ENCODE measurements at places on chromosomes 2 and 18.
A peak's percentile ranks its signal among the peaks of the same experiment; 100 is the strongest.

- no peak for DNase-seq
These were observed 515.5 kb upstream of the CHAC2 start for GRCh38 chr2:53252115-53252514.

DNA sequence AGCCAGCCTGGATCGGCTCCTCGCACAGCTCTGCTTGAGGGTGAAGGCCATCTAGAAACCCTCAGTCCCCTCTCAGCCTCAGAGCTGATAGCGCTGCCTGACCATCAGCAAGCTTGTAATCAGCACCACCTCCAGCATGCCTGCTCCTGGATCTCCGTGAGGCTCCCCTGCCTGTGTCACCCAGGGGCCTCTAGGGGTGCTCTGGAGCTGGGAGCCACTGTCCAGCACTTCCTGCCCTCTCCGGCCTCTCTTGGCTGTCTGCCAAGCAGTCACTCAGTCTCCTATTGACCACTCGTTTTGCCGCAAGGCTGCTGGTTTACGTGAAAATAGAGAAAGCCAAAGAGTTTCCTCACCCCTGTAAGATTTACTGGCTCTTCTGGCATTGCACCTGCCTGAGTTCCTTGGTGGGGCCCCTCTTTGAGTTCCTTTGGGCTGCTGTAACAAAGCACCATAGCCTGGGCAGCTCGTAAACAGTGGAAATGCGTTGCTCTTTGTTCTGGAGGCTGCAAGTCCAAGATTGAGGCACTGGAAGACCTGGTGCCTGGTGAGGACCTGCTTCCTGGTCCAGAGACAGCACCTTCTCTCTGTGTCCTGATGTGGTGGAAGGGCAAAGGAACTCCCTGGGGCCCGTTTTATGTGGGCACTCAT lies 17.9 kb downstream of the CAPN10 start:
- no peak for DNase-seq

GRCh38 chr2:37224063-37224462 lies 7.3 kb downstream of the CEBPZ start:
- no peak for DNase-seq

DNA sequence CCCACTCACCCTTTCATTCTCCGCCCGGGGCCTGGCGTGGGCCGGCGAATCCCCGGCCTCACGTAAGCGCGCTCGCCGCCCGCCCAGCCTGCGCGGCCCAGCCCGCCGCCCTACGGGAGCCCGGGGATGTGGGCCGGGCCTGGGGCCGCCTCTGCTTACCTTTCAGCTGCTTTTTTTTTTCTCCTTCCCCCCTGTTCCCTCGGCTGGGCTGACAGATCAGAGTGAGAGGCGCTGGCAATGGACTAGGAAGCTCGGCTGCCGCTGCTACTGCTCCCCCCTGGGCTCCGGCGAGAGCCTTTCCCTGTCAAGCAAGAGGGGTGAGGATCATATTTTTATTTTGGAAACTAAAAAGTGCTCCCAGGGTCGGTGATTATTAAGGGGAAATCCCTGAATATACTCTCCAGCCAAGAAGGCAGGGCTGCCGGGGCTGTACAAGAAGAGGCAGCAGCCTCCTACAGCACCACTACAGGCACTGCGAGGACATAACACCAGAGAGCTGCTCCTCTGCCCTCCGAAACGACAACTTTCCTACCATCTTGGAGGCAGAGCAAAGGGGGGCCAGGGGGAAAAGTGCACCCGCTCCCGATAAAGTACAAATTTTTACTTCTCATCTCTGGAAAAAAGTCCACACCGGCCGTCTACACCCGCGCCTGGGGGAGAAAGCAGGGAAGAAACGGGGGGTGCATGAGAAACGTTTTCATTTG lies at the start of gene INO80D:
TSS of gene INO80D (minus strand) at position 433 of the 704 bp plus-strand sequence. CDS start 23,158 bp downstream, outside the sequence.
- DNase-seq, result peak; percentile 75

GRCh38 chr2:1440581-1440980 lies 27.3 kb downstream of the TPO start:
- DNase-seq, result no peak

GRCh38 chr18:48649231-48649630 lies 110.4 kb downstream of the CTIF start:
- DNase-seq, result no peak

- DNase-seq, result no peak
These were observed 118.8 kb upstream of the EPB41L3 start for GRCh38 chr18:5662586-5663090.

DNA sequence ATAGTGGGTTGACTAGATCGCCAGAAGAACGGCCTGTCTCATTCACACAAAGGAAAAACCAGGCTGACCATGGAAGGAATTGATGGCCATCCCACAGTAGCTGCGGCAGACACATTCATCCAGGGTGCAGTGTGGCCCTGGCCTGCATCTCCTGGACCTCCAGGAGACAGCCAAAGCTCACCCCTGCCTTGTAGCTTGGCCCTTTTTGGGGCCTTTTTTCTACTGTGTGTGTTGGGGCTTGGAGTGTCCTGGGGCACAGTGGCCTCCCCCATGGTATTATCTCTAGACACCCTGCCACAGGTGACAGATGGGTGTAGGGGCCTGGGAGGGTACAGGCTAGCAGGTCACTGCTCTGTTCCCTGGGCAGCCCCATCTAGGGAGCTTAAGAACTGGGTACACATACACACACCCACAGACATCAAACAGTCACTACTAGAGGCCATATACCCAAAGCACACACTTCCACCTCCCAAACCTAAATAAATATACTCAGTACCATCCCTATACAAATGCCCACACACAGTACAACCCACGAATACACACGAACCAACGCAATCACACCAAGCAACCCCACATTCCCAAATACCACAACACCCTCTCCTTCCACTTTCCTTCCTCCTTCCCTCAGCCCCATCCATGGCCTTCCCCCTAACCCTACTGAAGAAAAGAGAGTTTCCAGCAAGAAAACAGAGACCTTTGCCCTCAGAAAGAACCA lies 8.6 kb downstream of the EN1 start:
- no peak for DNase-seq

DNA sequence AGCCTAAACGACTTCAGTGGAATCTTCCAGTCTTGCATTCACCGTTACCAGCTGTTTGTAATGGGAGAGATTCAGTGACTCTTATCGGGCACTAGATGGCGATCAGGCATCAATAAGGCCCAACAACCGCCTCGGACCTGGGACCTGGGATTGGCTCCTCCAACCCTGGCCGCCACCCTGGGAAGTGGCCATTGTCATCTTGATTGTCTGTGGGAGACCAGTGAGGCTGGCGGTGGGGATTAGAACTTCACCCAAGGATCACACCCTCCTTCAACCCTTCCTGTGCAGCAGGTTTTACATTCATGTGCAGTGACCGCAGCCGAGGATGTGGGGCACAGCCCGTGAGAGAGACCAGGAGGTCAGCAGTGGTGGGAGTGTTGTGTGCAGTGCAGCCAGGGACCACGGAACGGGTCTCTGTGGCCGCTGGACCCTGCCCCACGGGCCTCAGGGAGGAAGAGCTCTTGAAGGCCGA lies 85.3 kb downstream of the SPP2 start:
- DNase-seq, result peak; percentile 55

- no peak for DNase-seq
These were observed 9.5 kb upstream of the GRHL1 start for GRCh38 chr2:9941996-9942390.

- no peak for DNase-seq
These were observed at the start of gene DSC1 for GRCh38 chr18:31162825-31163435. TSS of gene DSC1 (minus strand) at chr18:31162856. CDS start at chr18:31162594, 262 bp downstream.

DNA sequence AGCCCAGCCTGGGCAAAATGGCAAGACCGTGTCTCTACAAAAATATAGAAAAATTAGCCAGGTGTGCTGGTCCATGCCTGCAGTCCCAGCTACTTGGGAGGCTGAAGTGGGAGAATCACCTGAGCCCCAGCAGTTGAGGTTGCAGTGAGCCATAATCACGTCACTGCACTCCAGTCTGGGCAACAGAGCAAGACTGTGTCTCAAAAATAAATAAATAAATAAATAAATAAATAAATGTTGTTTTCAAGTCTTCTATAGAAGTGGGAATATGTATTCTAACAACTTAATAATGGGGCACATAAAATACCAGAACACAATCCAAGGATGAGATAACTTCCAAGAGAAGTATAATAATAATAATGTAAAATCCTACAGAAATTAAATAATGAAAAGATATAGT lies 23.9 kb downstream of the ATAD2B start:
- DNase-seq, result no peak

DNA sequence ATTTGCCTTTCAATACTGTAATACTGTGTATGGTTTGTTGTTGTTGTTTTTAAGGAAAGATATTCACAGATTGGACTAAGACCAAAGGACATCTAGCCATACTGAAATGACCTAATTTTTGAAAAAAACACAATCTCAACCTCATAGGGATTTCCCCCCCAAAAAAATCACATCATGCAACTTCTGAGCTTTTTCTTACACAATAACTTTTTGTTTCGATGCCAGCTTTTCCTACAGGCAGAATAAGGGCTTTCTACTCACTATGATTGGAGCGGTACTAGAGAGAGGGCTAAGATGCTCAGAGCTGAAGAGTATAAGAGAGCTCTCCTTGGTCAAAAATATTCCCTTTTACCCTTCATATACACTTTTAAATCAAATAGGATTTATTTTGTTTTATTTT lies 32.4 kb upstream of the SLC3A1 start:
- DNase-seq, result no peak

DNA sequence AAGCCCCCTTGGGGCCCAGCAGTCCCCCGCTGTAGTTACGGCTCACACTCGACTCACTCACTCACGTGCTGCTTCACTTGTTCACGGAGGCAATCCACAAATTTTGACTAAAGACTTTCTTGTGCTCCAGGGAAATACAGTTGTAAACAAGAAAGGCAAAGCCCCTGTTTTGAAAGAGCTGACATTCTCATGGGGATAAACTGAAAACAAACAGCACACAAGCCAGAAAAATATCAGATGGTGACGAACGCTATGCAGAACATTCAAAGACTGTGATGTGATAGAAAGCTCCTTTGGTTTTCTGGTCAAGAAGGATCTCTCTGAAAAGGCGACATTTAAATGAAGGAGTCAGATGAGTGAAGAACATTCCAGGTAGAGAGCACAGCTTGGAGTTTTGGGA lies 385.3 kb upstream of the SMIM21 start:
- DNase-seq, result no peak

DNA sequence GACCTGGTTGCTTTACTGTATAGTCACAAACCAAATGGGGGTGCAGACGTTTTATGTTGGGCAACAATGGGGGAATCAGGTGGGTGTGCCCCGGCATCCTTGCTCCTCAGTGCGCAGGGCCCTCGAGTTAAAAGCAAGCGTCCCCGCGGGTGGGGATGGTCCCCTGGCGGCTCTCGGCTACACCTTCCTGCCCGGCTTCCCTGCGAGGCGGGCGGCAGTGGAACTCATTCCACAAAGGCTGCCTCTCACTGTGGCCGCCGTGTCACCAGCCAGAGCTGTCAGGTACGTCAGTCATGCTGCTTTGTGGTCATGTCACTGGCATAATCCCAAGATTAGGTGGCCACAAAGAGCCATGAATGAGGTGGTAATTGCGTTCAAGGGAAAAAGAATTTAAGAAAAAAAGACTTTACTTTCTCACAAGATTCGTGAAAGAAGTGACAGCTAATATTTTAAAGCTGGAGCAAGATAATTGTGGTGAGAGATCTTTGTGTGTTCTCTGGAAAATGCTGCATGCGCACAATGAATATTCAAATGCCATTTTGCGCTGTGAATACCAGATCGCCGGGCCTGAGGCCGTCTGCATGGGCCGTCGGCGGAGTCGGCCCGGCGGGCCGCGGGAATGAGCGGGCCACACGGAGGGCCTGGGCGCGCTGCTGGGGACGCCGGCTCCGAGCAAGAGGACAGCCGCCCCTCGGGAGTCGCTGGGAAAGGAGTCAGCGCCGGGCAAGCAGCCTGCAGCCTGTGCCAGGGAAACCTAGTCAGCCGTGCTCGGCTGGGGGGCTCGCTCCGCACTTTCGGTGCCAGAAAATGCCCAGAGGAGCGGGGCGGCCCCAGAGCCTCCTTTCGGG lies 82.3 kb upstream of the LDLRAD4 start:
- peak; percentile 46 for DNase-seq

DNA sequence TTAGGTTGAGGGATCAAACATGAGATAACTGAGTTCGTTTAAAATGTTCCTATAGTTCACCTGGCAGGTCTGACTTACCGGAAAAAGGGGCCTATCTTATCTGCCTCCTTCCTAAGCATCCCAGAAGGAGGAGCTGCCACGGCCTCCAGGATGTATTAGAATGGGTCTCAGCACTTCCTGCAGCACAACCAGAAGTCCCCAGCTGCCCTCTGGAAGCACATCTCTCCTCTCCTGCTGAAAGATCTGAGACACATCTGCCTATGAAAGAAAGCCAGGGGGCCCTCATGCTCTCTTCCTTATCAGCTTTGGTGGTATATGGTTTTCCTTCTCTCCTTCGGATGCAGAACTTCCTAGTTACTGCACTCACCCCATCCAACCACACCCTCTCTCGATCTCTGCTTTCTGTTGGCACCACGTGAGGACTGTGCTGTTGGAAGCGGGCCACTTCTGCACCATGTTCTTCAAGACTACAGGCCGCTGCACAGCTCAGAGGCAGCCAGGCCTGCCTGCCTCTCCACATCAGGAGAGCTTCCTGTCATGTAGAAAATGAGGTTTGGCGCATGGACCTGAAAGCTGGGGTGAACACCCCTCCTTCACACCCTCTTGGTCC lies 6.5 kb downstream of the IGFBP5 start:
- no peak for DNase-seq

DNA sequence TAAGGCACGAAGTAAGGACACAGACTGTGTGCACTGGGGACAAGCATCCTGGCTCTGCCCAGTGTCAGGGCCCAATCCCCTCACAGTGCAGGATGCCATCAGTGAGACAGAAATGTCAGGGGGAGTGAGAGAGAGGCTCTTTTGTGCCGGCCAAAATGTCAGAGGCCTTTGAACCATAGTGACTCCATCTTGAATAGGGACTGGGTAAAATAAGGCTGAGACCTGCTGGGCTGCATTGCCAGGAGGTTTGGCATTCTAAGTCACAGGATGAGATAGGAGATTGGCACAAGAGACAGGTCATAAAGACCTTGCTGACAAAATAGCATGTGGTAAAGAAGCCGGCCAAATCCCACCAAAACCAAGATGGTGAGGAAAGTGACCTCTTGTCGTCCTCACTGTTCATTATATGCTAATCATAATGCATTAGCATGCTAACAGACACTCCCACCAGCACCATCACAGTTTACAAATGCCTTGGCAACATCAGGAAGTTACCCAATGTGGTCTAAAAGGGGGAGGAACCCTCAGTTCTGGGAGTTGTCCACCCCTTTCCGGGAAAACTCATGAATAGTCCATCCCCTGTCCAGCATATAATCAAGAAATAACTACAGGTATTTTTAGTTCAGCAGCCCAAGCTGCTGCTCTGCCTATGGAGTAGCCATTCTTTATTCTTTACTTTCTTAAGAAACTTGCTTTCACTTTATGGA lies 337.4 kb downstream of the LPIN1 start:
- no peak for DNase-seq

DNA sequence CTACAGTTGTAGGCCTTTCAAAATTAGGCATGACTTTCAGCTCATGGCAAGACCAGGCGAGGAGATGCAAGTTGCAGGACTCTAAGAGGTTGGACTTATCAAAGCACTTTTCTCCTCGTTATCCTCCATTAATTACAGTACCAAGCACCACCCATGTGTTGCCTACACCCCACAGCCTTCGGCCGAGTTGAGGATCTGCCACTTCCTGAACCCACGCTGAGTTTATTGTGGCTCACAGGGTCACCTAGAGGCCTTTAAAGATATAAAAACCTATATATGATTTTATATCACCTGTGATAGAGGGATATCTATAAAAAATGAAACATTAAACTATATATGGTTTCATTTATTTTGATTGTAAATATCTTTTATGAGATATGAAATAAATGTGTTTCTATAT lies 2.6 kb downstream of the UGT1A10 start:
- no peak for DNase-seq
